ENCODE measurements at places on chromosomes 7 and 10. TPM values are rescaled to one million over a fixed set of nuclear protein-coding genes. Genes with fewer than 3 reads are reported as not detected.

KRIT1 gene
- 48.4 TPM for total RNA-seq

TPK1 gene
- total RNA-seq = 0.59 TPM

PIK3CG gene
- not detected for total RNA-seq

TMEM120A gene
- 16.3 TPM for total RNA-seq

OR2A42 gene
- under 0.01 TPM for total RNA-seq

NPTX2 gene
- total RNA-seq = 1.5 TPM

CDH23 gene
- total RNA-seq = under 0.01 TPM

AKR1C8 gene
- not detected for total RNA-seq

SMKR1 gene
- not detected for total RNA-seq

FKBP9 gene
- 320 TPM for total RNA-seq

VSTM4 gene
- total RNA-seq = 1.6 TPM

CYP3A7 gene
- total RNA-seq = 0.30 TPM

MALRD1 gene
- 0.14 TPM for total RNA-seq

LRMDA gene
- 0.30 TPM for total RNA-seq

FOXP2 gene
- 1.2 TPM for total RNA-seq

TMEM130 gene
- 0.30 TPM for total RNA-seq

AGBL3 gene
- 0.89 TPM for total RNA-seq

HECW1 gene
- total RNA-seq = not detected

STEAP2 gene
- total RNA-seq = 9.2 TPM

CAMK2G gene
- 23.5 TPM for total RNA-seq

ZCCHC24 gene
- total RNA-seq = 24.5 TPM

WDFY4 gene
- not detected for total RNA-seq

ITPRID1 gene
- total RNA-seq = not detected

SFTPA1 gene
- total RNA-seq = not detected

TAS2R41 gene
- not detected for total RNA-seq

SPDYE11 gene
- not detected for total RNA-seq

FAM237B gene
- total RNA-seq = not detected

ANLN gene
- 6.2 TPM for total RNA-seq

VWDE gene
- total RNA-seq = 0.30 TPM

CTTNBP2 gene
- total RNA-seq = 0.78 TPM

SFMBT2 gene
- 0.14 TPM for total RNA-seq

AIMP2 gene
- 37.1 TPM for total RNA-seq

ACHE gene
- 0.30 TPM for total RNA-seq

CNPY4 gene
- 61.5 TPM for total RNA-seq

HOXA3 gene
- 6.8 TPM for total RNA-seq

LIPF gene
- total RNA-seq = not detected

NEURL1 gene
- total RNA-seq = 0.59 TPM

COA1 gene
- total RNA-seq = 37.6 TPM

FAM13C gene
- 1.2 TPM for total RNA-seq

ADIRF gene
- 1.5 TPM for total RNA-seq

SOSTDC1 gene
- total RNA-seq = 0.05 TPM

TMEM225B gene
- total RNA-seq = 0.89 TPM

PSMG3 gene
- 13.5 TPM for total RNA-seq

DAGLB gene
- total RNA-seq = 14.7 TPM

WEE2 gene
- total RNA-seq = not detected

ABHD11 gene
- 4.5 TPM for total RNA-seq

TBXAS1 gene
- 2.4 TPM for total RNA-seq

KIF11 gene
- total RNA-seq = 2.4 TPM

RBP3 gene
- total RNA-seq = not detected

TCAF2 gene
- 2.4 TPM for total RNA-seq

MEIG1 gene
- not detected for total RNA-seq

Measured in smooth muscle cell of the umbilical artery (primary cell).